Activated CD8-positive, alpha-beta T cell treated with anti-CD3 and anti-CD28 coated beads for 36 hours (primary cell): ENCODE measurements at places on chromosomes 4 and X.

DNA sequence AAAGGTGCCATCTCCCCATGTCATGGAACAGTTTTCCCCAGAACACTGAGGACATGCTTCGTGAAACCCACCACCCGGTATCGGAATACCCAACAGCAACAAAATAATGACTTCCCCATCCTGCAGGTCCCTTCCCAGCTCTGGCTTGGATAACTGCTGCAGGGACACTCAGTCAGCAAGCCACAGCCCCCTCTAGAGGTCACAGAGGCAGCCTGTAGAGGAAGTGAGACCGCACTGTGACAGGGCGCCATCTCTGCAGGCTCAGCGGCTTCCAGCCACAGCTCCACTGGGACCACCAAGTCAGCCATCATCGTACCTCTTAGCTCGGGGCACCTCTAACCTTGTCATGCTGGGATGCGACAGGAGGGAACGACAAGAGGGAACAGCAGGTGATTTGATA is 315.9 kb downstream of the LDB2 start:
- peak; percentile 4 for DNase-seq

DNA sequence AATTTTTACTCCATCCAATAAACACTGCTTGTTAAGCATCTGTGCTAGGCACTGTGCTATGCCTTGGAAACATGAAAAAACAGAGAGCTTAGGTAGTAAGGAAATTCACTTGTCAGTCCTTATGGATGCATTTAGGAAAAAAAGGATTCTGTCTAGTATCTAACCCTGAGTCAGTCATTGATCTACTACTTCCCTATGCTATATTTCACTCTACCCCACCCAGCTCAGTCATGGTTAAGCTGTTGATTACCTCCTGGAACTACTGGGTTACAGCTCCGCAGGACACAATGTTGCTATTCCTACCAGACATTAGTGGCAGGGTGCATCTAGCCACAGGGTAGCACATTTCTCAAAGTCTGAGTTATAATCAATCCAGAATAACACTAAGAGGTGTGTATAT is 2.9 kb upstream of the USP53 start:
- DNase-seq: no peak

GRCh38 chr4:8224975-8225625 is 26.0 kb downstream of the SH3TC1 start:
- peak; percentile 46 for DNase-seq

DNA sequence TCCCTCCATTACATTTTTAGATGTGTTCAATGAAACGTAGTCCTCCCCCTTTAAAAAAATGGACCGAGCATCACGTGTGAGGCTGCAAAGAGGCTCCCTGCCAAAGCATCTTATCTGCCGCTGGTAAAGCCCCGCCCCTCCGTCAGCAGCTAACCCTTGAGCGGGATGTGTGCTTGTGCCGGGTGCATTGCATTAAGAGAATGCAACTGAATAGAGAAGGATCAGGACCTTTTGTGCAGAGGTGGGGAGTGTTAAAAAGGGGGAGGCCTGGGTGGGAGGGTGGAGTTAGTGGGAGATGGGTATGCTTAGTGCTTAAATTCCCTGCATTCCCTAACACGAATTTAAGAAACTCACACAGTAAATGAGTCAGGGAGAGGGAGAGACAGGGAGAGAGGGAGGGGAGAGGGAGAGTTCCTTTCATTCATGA is 66.0 kb downstream of the TBL1X start:
- peak; percentile 79 for DNase-seq

- no peak for DNase-seq
Observed at GRCh38 chr4:145531223-145531622, 49.6 kb downstream of the SMAD1 start.

GRCh38 chrX:23332101-23332887 is 2.4 kb upstream of the PTCHD1 start:
- DNase-seq: peak; percentile 28

- DNase-seq: no peak
Observed at GRCh38 chr4:61520166-61520565, 320.0 kb downstream of the ADGRL3 start.

DNA sequence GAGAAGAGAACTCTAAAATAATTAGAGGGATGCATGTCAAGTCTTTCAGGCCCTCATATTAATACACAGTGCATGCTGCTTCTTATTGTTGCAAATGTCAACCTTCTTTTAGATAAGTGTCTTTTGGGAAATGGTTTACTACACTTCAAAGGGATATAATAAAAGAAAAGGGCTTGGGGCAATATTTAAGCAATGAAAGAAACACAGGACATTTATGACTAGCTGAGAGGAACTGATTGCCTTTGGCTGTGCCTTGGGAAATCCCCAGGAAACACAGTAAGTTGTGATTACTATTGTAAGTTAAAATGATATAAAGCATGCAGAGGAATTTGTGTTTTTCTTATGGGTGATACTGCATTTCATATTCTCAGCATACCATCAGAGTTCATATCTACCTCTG is 1036.2 kb upstream of the GRID2 start:
- DNase-seq: no peak

GRCh38 chrX:13149702-13150350 is 105.4 kb upstream of the FAM9C start:
- no peak for DNase-seq

DNA sequence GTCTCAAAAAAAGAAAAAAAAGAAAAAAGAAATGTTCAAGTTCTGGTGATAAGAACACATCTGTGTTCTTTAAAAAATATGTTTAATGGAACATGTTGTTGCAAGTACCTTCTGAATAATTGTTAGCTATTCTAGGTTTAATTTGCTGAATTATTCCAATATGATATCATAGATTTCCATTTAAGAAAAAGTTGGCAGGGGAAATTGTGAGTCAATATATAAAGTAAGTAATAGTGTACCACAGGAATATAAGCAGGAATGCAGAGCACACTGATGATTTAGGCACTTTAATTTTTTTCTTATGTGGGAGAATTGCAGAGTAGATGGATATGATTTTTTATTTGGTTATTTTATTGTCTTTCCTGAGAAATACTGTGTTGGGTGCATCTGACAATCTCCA is 190.7 kb downstream of the RPA4 start:
- no peak for DNase-seq

DNA sequence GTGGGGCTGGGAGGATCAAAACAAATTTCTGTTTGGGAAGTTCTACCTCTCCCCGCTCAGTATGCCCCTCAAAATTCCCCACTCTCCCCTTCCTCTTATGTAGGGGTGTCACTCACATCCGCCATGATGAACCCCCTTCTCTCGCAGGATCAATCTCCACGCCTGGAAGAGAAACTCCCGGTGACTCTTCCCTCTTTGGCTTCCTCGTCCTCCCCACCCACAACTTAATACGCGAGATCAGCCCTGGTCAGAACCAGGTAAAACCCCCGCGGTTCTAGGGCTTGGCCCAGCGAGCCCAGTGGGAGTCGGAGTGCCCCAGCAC is 427 bp downstream of the LAMTOR3 start:
- no peak for DNase-seq

- no peak for DNase-seq
Observed at GRCh38 chr4:176001151-176002006, 64.3 kb upstream of the WDR17 start.

DNA sequence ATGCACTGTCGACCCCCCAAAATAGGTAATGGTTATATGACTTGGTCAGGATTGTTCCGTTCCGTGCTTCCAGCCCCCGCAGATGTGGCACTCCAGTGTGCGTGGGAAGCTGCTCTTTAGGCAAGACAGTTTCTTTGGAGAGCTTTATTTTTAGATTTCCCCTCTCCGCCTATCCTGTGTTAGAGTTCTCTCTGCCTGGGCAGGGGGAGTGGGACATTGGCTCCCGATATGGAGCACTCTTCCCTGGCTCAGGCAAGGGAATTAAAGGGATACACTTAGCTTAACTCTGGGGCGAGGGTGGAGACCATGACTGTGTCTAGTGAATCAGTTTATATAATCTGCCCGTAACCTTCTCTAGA is 36.0 kb downstream of the DLG3 start:
- no peak for DNase-seq

- peak; percentile 69 for DNase-seq
Observed at GRCh38 chr4:48016141-48017107, at the start of the genes CNGA1 and NIPAL1. TSS of gene CNGA1 (minus strand) at chr4:48016681. CDS start at chr4:47952689, 63,992 bp downstream. TSS of gene NIPAL1 (plus strand) at chr4:48016772. CDS start at chr4:48016840, 68 bp downstream.

DNA sequence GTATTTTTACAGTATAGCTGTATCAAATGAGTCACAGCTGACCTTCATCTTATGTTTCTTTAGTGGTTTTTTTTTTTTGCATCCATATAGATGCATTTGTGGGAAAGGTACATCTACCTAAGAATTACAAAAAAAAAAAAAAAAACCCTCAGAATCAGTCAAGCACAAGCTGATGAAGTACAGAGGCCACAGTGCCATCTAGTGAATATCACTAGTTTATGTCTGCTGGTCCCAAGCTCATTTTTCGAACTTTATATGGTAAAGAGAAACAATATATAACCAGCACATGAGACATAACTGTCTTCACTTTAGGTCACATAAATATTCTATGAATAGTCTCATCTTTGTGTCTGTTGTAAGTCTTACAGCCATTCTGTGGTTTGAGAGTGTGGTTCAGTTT is 220.1 kb downstream of the DLG3 start:
- peak; percentile 12 for DNase-seq

DNA sequence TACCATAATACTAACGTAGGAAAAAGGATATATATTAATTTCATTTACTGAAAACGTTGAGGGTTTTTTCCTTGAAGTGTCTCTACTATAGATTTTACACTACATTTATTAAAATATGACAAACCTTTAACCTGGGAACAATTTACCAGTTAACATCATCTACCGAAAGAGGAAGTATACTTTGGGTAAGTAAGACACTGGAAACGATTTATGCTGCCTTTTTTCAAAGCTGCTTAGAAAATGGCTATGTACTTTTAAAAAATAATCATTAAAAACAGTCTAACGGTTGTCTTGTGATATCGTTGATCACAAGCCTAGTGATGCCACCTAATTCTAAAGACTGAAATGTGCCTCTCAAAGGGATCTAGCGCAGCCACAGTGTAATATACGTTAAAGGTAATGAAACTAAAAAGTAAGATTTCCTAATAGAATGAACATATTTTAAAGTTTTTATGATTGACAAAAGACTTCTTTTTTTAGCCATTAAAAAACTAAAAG is 50.4 kb downstream of the STX18 start:
- no peak for DNase-seq

DNA sequence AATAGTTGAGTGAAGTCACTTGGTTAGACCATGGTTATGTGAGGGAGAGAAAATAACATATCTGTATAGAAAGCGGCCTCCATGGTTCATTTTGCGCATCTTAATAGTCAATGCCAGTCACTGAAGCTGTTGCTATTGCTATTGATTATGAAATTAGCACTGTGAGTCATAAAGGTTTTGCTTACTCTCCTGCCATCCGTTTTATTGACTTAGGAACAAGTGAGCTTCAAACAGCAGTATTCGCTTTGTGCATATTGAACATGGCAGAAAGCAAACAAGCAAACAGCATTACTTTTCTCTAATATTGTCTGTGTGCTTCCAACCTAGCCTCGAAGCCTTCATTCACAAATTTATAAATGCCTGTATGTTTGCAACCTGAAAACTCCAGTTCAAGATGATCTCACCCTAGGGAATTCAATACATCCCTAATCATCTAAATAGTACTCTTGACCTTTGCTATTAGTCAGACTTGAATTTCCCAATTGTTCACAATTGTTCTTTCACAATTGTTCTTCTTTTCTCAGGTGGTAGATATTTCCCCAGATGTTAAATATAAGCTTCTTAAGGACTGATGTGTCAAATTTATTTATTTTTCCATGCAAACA is 55.9 kb upstream of the GABRA2 start:
- no peak for DNase-seq

GRCh38 chr4:42445038-42445437 is 47.8 kb downstream of the SHISA3 start:
- DNase-seq: no peak

DNA sequence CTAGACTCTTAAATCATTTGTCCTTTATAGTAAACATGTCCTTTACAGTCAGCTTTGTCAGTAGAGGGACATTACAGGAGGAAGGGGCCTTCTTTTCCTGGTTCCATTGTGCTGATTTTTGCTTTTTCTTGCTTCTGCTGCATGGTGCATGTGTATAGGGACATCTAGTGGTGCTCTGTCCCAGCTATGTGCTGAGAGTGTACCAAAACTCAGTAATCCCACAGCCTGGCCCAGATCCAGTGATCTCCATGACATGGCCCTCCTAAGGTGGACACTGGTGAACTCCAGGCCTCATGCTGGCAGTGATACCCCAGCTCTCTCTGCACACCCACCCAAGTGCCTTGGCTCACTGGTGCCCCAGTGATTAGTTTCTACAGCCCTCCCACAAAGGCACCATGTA is 45.2 kb downstream of the MAGEB17 start:
- DNase-seq: peak; percentile 3

GRCh38 chr4:186781032-186781917 is 57.6 kb upstream of the FAT1 start:
- DNase-seq: no peak

- DNase-seq: no peak
Observed at GRCh38 chr4:2583517-2583916, 47.1 kb downstream of the FAM193A start.

- DNase-seq: peak; percentile 9
Observed at GRCh38 chrX:67780694-67781109, 236.9 kb downstream of the AR start.

DNA sequence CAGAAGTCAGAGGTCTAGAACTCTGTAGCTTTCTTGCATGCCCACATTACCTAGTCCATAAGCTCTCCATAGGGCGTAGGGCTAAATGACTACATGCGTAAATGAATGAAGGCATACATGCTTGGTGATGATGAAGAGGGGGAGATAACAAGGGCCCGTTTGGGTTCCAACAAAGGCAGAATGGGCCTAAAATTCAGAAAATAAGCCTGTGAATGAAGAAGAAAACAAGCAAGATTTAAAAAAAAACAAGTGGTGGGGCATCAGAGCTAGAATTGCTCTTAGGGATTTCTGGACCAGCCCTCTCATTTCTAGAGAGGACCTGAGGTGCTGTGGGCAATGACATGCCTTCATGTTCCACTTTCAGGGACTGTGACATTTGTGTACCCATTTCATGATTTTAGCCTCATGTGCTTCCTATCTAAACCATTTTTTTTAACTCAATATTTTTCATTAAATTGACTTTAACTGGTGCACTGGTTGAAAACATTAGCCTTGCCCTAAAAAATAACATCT is 12.1 kb downstream of the GPRIN3 start:
- peak; percentile 63 for DNase-seq

GRCh38 chr4:95215991-95216605 is 332.7 kb downstream of the UNC5C start:
- no peak for DNase-seq

DNA sequence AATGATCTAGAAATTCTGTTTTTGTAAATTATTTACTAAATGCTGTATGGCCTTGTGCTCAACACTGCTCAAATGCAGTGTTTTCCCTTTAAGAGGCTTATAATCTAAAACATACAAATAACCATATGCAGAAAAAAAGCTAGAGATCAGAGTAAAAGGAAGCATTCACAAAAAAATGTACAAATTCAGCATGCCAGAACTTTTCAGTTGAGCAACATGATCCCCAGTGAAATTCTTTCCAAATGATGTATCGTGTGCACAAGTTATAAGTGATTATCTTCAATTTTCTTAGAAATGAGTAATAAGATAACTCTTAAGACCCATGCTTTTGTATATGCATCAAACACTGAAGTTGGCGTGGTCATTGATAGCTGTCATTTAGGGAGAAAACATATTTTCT is 5.0 kb downstream of the GPC3 start:
- DNase-seq: no peak

GRCh38 chr4:79212311-79212710 is 113.5 kb downstream of the NAA11 start:
- no peak for DNase-seq

GRCh38 chrX:116111497-116111896 is 59.0 kb upstream of the AGTR2 start:
- DNase-seq: no peak

GRCh38 chr4:11604821-11605220 is 176.1 kb upstream of the HS3ST1 start:
- DNase-seq: no peak
